ENCODE measurements at places on chromosomes 3 and 15. TPM values are rescaled to one million over a fixed set of nuclear protein-coding genes. Genes with fewer than 3 reads are reported as not detected.

DNA sequence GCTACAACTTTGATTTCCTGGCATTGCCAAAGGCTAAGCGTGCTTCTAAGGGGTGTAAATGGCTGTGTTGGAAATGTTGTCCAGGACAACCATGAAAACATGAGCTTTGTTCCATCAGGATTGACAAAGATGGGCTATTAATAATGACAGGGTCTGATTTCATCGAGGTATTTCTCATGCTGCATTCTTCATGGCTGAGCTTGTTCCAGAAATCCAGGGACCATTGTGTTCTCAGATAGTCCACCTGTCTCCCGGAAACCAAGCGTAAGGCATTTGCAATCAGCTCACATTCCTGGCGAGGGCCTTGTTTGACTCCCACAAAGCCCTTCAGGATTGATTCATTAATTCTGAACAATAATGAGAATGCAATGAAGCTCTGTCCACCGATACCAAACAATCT lies 111.3 kb downstream of the CD47 start:
- no peak for DNase-seq

DNA sequence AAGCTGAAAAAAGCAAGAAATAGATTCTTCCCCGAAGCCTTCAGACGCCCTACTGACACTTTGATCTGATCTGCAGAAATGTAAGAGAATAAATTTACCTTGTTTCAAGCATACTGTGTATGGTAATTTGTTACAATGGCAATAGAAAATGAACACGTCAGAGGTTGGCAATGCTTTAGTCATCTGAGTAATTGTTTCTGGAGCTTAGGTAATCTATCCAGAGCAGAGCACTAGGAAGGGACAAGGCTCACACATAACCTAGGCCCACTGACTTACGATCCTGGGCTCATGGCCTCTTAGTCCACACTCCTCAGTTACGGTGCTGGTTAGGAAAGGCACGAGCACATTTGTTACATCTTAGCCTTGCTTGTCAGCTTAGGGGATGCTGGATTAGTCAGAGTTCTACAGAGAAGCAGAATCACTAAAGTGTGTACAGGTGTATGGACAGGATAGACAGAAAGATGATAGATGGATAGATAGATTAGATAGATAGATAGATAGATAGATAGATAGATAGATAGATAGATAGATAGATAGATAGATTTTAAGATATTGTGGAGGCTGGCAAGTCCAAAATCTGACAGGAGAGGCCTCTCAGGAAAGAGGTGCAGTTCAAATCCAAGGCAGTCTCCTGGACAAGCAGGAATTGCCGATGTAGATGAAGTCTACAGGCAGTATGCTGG lies 46.8 kb upstream of the TBC1D23 start:
- DNase-seq: no peak

GRCh38 chr3:152638707-152639450 lies 196.1 kb upstream of the P2RY1 start:
- DNase-seq: no peak

GRCh38 chr3:153242896-153243295 lies 80.9 kb downstream of the RAP2B start:
- no peak for DNase-seq

DNA sequence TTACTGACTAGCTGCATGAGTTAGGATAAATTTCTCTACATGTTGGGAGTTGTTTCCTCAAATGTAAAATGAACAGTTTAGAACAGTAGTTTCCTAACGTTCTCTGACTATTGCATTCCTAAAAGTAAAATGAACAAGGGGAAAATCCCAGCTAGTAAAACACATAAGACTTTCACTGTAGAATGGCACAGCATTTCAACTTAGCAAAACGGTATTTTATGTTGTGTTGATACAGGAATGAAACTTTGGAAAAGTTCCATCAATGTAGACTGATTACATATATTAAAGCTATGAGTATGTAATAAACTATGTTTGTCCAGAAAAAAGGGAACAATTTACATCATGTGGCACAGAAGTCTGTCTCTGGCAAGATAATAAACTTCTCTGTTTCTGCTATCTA lies 297.4 kb upstream of the EPHA3 start:
- DNase-seq: no peak

DNA sequence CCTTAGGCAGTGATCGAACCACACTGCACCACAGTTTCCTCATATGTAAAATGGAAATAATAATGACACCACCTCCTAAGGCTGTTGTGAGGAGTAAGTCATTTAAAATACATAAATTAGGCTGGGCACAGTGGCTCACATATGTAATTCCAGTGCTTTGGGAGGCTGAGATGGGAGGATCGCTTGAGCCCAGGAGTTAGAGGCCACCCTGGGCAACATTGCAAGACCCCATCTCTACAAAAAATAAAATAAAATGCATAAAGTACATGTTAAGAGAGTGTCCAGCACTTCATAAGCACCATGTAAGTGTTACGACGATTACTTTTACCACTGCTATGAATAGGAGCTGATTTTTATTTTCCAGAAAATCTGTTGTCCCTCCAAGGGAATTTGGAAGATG lies 440.0 kb downstream of the FOXP1 start:
- no peak for DNase-seq

DNA sequence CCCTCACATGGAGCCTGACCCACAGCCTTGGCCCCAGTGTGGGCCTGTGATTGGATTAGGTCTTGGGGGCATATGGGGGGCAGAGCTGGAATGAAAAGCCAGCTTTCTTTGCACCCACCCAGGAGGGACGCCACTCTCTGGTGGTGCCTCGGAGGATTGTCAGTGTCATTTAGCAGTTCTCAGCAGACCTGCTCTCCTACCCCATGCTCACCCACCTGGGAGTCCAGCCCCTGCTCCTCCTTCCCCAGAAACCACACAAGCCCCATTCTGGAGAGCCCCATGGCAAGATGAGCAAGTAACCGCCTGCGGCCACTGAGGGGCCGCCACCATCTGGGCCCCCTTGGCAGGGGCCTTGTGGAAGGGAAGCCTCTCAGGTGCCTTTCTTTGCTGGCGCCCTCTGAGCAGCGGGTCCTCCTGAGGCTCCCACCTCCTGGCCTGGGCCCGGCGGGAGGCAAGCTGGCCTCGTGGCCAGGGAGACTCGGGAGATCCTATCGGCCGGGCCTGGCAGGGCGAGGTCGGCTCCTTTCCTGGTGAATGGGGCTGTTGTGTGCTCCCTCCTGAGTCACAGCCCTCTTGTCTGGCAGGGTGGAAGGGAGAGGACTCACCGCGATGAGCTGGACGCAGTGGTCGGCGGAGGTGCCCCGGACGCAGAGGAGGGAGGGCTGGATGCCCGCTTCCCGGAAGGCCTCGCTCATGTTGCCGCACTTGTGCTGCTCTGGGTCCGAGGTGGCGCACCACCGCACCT lies 2.3 kb downstream of the MELTF start:
- no peak for DNase-seq

GRCh38 chr3:24551626-24552025 lies 57.0 kb upstream of the THRB start:
- no peak for DNase-seq

DNA sequence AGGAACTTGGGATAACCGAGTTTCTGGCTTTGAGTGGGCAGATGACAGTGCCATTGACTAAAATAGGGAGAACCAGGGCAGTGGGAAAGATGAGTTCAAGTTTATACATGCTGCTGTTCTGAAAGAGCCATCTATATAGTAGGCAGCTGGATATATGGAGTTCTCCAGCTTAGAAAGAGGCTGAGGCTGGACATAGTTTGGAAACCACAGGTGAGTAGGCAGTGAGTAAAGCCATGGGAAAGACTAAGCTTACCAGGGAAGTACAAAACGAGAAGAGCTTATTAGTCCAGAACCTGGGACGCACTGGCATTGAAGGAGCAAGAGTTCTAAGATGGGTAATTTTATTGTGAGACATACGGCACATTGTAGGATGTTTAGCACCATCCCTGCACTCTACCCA lies 54.2 kb downstream of the MSL2 start:
- no peak for DNase-seq

- DNase-seq: no peak
These were observed 56.9 kb upstream of the SKOR1 start for GRCh38 chr15:67768313-67768977.

DNA sequence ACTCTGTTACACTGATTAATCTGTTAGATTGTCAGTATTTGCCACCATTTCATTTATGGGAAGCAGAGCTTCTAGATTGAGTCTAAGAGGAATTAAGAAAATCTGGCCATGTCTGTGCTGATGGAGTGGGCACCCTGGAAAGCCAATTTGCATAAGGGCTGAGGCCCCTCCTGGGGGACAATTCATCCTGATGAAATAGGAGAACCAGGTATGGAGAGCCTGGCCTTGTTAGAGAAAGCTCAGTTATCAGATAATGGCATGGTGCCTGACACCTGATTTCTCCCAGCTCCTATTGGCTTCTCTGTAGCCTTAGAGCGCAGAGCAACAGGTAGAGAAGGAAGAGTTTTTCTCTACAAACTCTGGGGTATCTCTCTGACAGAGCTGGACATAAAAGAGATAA lies 114.2 kb downstream of the EBLN2 start:
- no peak for DNase-seq

DNA sequence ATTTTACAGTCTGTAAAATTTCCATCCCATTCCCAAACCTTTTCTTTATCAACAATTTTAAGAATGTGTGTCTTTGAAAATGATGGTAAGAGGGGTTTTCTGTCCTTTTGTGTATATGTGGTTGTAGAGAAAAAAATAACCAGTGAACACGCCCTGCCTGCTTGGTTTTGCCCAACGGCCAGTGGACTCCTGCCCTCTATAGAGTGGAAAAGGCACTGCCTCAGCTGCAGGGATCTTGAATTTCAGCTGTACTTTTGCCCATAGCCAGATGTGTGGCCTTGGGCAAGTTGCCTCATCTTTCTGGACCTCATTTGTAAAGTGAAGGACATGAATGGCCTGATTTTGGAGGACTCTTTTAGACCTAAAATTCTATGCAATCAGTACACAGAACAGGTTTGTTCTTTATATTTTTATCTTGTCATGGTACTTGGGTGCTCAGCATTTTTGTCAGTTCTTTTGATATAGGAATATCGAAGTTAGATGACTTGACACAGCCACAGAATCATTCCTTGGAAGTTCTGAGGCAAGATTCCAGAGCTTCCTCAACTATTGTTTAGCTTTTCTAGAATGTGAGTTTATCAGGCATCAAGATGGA lies 81.0 kb downstream of the CLDN11 start:
- peak; percentile 30 for DNase-seq

DNA sequence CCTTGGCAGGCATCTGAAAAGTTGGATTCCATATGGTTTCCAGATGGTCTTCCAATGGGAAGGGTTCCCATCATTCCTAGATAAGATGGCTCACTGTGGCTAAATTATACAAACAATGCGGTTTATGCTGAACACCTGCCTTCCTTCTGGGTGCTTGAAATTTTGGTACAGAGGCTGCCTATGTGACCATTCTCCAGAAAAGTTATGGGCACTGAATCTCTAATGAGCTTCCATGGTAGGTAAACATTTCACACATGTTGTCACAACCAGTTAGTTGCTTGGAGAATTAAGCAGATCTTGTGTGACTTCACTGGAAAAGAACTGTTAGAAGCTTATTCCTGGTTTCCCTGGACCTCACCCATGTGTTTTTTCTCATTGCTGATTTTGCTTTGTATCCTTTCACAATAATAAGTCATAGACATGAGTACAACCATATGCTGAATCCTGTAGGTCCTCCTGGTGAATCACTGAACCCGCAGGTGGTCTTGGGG lies 30.1 kb downstream of the PLOD2 start:
- DNase-seq: no peak

DNA sequence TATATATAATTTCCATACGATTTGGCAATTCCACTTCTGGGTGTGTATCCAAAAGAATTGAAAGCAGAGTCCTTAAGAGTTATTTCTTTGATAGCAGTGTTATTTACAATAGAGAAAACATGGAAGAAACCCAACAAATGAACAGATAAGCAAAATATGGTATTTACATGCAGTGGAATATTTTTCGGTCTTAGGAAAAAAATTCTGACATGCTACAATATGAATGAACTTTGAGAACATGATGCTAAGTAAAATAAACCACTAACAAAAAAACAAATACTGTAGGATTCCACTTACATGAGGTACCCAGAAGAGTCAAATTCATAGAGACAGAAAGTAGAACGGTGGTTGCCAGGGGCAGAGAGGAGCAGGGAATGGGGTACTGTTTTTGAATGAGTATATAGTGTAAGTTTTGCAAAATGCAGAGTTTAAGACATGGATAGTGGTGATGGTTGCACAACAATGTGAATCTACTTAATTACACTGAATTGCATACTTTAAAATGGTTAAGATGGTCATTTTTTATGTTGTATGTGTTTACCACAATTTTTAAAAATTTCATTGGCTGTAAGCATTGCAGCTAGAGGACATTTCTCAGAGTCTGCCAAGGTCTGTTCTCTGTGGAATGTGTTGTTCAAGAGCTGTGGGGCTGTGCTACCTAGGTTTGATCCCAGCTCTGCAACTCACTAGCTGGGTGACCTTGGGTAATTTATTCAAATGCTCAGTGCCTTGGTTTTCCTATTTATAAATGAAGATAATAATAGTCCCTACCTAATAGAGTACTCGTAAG lies 122.1 kb downstream of the MEX3B start:
- DNase-seq: no peak

- DNase-seq: peak; percentile 85
These were observed 59.2 kb upstream of the FAM174B start for GRCh38 chr15:92714477-92715401.

DNA sequence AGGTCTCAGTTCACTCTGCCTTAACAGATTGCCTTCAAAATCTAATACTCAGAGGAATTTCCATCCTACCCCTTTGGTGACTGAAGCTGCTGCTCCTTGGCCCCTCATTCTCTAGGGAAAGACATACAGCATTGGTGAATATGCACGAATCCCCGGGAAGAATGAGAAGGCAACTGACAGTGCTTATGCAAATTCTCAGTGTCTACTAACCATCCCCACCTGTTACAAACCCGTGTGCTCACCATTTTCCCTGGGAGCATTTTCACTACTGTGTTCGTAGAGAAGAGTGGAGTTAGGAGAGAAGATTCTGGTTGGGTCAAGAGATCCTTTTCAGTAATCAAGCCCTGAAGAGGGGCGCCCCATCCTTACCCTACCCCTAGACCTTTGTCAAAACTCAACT lies 37.7 kb downstream of the SYNM start:
- no peak for DNase-seq

DNA sequence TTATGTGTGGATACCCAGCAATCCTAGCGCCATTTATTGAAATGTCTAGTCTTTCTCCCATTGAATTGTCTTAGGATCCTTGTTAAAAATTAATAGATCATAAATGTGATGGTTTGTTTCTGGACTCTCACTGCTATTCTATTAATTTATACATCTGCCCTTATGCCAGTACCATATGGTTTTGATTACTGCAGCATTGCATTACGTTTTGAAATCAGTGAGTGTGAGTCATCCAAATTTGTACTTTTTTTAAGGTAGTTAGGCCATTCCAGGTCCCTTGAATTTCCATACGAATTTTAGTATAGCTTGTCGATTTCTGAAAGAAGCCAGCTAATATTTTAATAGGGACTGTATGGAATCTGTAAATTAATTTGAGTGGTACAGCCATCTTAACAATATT lies 648.6 kb upstream of the ZNF385D start:
- DNase-seq: no peak

Gene NMB
- total RNA-seq: 4.0 TPM

Gene RABL3
- 37.8 TPM for total RNA-seq

Gene ZIC4
- not detected for total RNA-seq

Gene MST1R
- total RNA-seq: 0.86 TPM

Gene CALML4
- 9.2 TPM for total RNA-seq

Gene FBXO40
- total RNA-seq: not detected

Gene CTSH
- 11.2 TPM for total RNA-seq

Gene CYP11A1
- not detected for total RNA-seq

Gene POLR2M
- total RNA-seq: 87.2 TPM

Gene TUSC7
- total RNA-seq: not detected

Gene GP9
- total RNA-seq: not detected

Gene ANO10
- 9.4 TPM for total RNA-seq

Gene CTXN2
- total RNA-seq: not detected

Gene SH2D7
- total RNA-seq: not detected

Data from activated CD4-positive, alpha-beta T cell treated with anti-CD3 and anti-CD28 coated beads for 36 hours (primary cell).